ENCODE measurements at places on chromosomes 13 and 19.

- no peak for DNase-seq
Observed at GRCh38 chr13:112637017-112637801, 49.3 kb upstream of the TUBGCP3 start.

DNA sequence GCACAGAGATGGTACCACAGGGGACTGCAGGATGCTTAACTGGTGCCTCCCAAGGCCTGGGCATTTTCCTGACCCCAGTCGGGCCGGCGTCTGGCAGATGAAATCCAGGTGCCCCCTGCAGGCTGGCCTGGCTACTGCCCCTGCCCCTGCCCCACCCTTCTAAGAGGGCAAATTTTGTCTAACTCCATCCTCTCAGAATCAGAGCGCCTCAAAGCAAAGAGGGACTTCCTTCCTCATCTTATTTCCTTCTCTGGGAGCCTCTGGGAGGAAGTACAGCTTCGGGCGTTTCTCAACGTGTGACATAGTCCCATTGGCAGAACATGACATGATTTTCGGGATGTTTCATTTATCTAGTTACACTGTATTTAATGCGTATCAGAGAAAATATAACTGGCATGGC, 2.7 kb downstream of the PRKACA start:
- peak; percentile 42 for DNase-seq

GRCh38 chr19:54172471-54173358, at the start of gene TMC4:
Gene TMC4, minus strand, starts transcription at chr19:54173160. Its CDS starts 43 bp downstream, at chr19:54173117.
- no peak for DNase-seq

DNA sequence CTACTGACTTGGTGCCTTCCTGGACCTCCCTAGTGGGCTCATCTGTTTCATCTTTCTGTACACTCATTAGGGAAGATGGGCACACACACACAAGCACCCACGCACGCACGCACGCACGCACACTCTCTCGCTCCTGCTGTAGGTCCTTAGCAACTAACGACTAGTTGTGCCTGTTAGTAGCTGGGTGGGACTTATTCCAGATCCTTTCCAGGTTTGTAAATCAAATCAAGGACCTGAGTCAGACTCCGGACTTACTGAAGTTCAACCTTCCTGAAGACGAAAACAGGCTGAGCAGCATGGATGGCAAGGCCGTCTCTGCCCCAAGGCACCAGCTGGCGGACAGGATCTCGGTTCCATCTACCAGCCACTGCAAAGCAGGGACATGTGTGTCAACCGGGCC, 76.2 kb downstream of the SLC15A1 start:
- no peak for DNase-seq

GRCh38 chr13:33761740-33762139, 56.2 kb upstream of the RFC3 start:
- DNase-seq = no peak

DNA sequence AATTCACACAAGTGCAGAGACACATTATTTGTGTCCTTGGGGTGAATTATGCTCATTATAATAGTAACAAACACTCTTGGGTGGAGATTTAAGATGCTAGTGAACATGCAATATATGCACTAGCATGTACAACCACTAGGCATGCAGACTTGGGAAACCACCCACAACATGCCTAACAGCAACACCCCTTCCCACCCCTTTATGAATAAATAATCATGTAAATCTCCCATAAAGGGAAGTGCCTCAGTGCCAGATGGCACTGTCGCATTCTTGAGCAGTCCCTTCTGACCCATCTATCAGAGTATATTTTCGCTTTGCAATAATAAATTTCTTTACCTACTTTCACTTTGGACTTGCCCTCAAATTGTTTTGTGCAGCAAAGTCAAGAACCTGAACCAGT, 1362.2 kb downstream of the OLFM4 start:
- no peak for DNase-seq

- no peak for DNase-seq
Observed at GRCh38 chr13:43786766-43787517, at the start of gene ENOX1. Gene ENOX1, minus strand, starts transcription at chr13:43786972.

GRCh38 chr19:30373593-30373992, 1.4 kb downstream of the ZNF536 start:
- DNase-seq = no peak

DNA sequence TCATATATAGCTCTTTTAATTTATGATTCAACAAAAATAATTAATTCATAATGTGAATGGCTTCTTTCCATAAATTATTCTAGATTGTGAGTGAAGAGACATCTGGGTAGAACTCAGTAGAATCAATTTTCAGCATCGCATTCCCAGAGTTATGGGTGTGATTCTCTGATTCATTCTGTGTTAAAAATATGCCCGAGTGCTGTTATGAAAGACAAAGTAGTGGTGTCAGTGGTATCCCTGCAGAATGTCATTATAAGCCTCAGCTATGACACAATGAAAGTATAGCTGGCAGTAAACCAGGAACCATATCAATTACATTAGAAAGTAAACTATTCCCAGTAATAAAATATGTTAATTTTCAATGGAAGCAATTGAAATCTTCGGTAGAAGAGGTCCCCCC, 480.5 kb upstream of the SLITRK1 start:
- no peak for DNase-seq

- no peak for DNase-seq
Observed at GRCh38 chr19:17633700-17634099, 54.5 kb downstream of the UNC13A start.

DNA sequence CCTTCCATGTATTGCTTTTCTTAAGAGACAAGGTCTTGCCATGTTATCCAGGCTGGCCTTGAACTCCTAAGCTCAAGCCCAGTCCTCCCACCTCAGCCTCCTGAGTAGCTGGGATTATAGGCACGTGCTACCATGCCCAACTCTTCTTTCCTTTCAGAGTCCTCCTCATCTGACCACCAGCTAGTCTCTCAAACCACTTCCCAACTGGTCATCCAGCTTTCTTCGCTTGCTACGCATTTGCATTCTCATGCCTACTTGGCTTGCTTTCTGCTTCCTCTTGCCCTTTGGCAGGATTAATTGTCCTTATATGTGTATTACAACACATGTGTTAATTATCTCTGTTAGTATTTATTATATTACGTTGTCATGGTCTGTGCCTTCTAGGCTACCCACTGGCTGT, 6.3 kb downstream of the GPR18 start:
- DNase-seq = no peak

DNA sequence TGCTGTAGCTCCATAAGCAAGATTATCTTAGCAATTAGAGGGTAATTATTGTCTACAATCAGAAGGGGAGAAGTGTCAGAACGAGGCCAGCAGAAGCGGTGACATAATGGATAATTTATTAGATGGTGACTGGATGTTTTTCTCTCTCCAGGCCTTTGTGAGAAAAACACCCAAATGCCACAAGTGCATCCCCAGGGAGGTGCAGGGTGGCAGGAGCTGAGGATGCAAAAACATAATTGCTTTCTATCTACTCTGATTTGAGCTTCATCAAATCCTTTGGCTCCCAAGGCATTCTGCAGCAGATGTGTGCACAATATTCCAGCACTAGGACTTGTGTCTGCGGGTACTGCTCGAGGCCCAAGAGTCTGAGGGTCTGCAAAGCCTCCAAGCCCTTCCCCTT, 220.1 kb upstream of the SERP2 start:
- DNase-seq = no peak

GRCh38 chr13:50403311-50403710, 388.1 kb downstream of the KCNRG start:
- DNase-seq = no peak

DNA sequence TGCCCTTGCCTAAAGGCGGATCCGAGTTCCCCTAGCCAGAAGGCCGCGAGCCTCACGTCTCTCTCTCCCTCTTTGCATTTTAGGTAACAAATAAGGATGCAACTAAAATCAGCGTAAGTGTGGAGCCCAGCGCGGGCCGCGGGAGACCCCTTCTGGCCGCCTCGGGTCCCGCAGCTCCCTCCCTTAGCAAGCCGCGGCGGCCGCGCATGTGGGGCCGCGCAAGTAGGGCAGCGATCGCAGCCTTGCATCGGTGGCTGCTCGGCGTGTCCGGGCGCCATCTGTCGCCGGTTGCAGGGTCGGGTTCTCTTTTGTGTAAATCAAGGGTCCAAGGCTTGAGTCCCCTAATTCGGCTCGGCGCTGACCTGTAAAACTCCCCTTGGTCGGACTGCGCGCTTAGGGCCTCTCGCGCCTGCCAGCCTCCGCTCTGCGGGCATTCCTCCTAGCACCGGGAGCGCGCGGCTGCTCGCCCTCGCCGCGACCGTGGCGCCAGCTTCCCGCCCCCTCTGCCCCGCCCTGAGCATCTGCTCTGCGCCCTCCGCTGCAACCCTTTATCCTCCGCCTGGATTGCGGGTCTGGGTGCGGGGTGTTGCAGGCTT, 2.7 kb downstream of the VSTM2B start:
- peak; percentile 13 for DNase-seq

DNA sequence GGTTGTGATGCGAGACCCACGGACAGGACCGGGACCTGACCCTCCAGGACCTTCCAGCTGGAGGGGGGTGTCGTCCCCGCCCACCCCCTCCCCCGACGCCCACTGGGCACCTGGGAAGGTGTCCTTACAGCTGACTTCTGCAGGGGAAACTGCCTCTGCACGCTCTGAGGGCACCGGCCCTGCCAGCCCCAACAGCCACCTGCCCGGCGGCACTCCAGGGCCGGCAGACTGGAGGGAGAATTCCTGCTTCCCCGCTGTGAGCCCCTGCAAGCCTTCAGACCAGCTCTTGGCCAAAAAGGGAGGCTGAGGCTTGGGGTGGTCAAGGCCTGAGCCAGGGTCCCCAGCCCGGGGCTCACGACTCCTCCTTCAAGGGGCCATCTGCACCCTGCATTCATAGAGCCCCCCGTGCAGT, 1.2 kb downstream of the CNN2 start:
- no peak for DNase-seq

DNA sequence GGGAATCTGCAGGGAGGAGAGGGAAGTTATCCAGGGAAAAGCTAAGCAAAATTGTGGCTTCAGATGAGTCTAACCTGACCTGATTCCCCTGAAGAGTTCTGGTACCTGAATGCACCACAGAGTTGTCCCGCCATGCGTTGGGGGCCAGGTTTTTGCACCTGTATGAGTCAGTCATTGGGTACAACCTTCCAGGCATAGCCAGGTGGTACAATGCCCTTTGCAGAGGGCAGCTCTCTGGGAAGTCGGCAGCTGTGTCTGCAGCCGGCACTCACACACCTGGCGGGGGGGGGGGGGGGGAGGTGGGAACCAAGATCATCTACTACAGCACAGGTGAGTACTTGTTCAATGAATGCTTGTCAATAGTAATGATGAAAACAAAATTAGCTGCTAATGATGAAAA, 52.5 kb upstream of the GTF3A start:
- no peak for DNase-seq

DNA sequence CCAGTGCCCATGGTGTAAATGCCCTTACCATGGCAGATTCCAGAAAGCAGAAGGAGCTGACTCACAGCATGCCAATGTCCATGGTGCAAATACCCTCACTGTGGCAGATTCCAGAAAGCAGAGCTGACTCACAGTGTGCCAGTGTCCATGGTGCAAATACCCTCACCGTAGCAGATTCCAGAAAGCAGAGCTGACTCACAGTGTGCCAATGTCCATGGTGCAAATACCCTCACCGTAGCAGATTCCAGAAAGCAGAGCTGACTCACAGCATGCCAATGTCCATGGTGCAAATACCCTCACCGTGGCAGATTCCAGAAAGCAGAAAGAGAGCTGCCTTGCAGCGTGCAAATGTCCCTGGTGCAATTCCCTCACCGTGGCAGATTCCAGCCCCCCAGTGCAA, 163.8 kb upstream of the SOX1 start:
- no peak for DNase-seq

DNA sequence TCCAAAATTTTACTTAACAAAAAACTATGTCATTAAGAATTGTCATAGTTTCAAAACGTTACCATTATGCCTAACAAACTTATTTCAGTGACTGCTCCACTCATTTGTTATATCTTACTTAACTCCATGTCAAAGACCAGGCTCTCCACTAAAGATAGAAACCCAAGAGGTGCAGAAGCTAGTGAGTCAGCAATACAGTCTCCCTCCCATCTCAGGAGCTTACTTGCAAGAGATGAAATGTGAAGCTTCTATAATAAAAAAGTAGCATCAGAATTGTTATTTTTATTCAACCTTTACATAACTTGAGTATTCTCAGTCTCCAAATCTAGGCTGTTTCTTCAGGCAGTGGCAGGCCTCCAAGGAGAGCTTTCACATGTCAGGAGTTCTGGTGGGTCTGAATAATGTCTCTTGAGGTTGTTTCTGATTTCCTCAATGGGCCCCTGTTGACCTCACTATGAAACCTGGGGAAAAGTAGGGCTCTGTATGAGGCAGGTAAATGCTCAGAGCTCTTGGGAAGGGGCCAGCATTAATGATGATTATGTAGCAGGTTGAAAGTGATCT, 242.0 kb downstream of the NDFIP2 start:
- no peak for DNase-seq

DNA sequence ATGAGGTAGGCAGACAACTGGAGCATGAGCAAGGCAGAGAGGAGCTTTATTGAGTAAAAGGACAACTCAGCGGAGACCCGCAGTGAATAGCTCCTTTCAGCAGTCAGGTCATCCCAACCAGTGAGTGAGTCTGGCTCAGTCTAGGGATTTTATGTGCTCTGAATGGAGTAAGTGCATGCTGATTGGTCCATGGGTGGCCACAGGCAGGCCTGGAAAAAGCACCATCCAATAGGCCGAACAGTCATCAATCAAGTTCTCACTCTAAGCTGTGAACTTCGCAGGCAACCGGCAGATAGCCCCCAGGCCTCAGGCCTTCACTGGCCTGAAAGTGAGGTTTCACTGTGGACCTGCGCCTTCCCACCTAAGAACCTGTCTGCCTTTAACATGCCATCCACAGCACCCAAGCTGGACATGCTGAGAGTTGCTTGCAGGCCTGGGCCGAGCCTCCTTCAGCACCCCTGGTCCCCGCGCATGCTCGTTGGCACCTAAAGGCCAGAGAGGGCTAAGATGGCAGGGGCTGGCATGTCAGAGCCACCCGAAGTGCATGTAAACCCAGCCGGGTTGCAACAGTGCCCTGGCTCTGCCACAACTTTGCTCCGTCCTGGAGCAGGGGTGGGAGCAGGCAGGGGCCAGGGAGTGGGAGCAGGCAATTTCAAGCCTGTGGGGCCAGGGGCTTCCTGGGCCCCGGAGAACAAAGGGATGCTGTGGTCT, 698.7 kb downstream of the SLITRK1 start:
- DNase-seq = no peak

DNA sequence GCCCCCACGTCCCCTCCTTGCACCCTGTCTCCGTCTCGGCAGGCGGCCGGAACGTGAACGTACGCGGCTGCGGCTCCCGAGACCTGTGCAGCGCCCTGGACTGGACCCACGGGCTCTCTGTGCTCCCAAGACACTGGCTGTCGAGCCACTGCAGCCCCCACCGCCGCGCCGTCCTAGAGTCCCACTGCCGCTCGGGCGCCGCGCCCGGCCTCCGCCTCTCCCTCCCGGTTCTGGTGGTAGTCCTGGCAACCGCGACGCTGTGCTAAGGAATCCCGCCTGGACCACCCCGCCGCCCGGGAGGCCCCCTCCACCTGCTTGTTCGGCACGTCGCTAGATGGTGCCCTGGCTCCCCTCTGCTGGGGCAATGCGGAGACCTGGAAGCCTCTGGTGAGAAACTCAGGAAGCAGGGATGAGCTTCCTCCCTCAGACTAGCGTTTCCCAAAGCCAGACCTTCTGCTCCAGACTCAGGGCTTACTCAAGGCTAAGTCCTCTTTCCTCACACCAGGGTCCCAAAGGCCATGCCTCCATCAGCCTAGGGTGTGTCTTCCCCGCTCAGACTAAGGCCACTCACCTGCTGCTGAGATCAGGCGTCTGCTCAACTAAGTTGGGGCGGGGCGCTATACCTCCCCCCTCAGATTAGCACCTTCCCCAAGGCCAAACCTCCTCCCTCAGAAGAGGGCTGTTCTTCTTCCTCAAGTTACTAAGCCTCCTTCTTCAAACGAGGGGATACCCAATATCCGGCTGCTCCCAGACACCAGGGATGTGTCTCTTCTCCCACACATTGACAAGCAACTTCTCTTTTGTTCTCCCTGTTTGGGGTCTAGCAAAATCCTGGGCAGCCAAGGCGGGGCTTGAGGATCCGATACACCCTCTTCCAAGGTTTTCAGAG, 16.1 kb upstream of the IRGC start:
- no peak for DNase-seq

Data from T-cell (primary cell).